Stimulated activated CD4-positive, alpha-beta T cell treated with anti-CD3 and anti-CD28 coated beads, Interleukin-15, amount 100 ng/mL, for 24 hours (primary cell): ENCODE measurements at places on chromosomes 13 and 19.

DNA sequence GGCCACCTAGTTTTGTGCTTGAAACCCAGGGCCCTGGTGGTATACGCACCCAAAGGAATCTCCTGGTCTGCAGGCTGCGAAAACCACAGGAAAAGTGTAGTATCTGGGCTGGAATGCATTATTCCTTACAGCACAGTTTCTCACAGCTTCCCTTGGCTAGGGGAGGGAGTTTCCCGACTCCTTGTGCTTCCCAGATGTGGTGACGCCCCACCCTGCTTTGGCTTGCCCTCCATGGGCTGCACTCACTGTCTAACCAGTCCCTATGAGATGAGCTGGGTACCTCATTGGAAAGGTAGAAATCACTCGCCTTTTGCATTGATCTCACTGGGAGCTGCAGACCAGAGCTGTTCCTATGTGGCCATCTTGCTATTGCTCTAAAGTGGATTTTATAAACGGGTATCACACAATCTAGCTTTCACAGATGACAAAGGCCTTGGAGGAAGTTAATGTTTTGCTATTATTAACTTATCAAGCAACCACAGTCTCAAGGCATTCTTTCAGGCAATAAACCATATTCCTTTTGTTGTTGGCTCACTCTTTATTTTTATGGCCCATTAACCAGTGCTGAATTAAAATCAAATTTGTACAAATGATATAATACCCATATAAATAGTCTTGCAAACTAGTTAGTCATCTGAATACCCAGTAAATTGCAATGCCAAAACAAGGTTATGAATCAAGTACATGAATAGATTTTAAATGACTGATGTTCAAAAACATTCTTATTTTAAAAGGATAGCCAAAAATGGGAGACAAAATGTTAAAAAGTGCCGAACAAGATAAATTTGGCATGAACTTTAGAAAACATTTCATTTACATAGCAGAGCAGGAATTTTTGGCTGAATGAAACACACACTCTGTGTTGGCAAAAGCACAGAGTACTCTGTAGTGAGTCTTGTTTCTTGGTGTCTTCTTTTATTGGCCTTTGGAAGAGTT is 475.4 kb upstream of the ARGLU1 start:
- no peak for DNase-seq

- no peak for DNase-seq
These were observed 20.9 kb downstream of the TSC22D1 start for GRCh38 chr13:44555207-44555606.

DNA sequence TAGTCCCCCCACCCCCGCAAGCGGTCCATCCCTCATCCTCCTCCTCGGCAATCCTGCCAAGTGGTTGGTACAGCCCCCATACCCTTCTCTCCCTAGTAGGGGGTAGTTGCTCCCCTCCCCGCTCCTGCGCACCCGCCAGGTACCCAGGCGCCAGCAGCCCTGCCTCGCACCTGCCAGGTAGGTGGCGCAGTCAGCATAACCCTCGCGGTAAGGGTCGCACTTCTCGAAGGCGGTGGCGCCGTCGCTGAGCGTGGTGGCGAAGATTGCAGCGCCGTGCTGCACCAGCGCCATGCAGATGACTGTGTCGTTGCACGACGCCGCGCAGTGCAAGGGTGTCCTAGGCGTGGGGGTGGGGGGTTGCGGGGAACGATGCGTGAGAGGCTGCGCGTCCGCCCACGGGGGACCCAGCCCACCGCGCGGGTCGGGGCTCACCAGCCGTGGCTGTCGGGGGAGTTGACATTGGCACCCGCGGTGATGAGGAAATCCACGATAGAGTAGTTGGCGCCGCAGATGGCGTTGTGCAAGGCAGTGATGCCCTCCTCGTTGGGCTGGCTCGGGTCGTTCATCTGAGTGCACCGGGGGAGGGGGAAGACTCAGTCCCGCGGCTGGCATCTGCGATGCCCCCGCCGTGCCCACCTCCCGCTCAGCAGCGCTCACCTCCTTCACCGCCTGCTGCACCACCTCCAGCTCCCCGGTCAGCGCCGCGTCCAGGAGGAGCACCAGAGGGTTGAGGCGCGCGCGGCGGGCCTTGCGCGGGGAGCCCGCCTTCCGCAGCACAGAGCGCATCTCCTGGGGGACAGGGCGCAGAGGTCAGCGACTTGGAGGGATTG is 15.2 kb upstream of the ERCC2 start:
- no peak for DNase-seq

- no peak for DNase-seq
These were observed 320.1 kb downstream of the MTUS2 start for GRCh38 chr13:29140277-29140676.

- DNase-seq: no peak
These were observed 560.6 kb downstream of the TBC1D4 start for GRCh38 chr13:74921326-74921725.

DNA sequence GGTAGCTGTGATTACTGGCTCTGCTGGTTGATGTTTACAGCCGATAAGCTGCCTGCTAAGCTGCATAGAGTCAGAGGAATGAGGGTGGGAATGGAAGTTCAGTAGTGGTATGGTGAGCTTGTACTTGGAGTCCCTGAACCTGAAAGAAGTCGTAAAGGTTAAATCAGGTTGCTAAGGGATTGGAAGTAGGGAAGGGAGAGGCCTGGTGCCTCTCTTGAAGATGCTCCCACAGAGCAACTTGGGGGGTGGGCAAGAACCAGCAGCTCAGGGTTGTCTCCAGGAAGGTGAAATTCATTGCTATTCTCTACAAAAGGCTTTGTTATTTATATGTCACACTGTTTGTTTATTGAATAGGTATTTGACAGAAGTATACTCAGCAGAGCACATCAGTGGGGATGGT is 73.8 kb upstream of the OLFM4 start:
- DNase-seq: no peak

DNA sequence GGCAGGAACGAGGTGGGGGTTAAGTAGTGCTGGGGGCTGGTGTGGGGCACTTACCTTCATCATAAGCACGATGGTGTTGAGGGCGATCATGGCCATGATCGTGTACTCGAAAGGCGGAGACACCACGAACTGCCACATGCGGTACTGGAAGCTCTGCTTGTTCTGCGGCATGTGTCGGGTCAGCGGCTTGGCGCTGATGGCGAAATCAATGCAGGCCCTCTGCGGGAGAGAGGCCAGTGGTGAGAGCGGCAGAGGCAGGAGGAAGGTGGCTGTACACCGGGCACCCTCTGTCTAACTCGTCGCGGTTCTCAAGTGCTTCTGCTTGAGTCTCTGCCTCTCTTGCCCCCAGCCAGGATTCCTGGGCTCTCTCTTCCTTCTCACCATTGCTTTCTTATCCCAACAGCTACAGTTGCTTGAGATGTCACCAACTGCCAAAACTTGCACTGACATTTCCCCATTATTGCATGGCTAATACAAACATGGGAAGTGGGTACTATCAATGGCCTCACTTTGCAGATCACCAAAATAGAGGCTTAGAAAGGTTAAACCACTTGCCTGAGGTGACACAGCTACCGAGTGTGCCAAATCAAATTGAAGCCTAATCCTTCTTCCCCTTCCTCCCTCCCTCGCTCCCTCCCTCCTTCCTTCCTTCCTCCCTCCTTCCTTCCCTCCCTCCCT is 105.0 kb downstream of the IER2 start:
- DNase-seq: no peak

- no peak for DNase-seq
These were observed 7.9 kb upstream of the CYSLTR2 start for GRCh38 chr13:48645845-48646244.

DNA sequence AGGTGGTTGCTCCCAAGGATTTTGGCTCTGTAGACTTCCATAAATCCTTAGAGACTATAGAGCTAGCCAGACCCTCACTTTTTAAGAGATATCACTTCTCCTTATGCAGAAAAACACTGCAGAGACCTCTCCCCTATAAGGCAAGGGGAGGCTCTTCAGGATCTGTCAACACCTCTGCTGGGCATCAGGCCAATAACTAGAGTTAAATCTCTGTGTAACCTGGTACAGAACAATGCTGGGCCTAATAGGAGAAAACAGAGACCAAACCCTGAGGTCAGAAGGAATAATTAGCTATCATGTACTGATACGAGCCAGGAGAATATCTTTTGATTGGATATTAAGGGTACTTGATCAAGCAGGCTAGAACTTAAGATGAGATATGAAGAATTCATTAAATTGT is 358.5 kb downstream of the TBC1D4 start:
- no peak for DNase-seq

- no peak for DNase-seq
These were observed 27.1 kb upstream of the POMP start for GRCh38 chr13:28631801-28632200.

- no peak for DNase-seq
These were observed 532.8 kb downstream of the UQCRFS1 start for GRCh38 chr19:28680111-28680510.

GRCh38 chr13:72788831-72789230 is 6.9 kb downstream of the PIBF1 start:
- no peak for DNase-seq

DNA sequence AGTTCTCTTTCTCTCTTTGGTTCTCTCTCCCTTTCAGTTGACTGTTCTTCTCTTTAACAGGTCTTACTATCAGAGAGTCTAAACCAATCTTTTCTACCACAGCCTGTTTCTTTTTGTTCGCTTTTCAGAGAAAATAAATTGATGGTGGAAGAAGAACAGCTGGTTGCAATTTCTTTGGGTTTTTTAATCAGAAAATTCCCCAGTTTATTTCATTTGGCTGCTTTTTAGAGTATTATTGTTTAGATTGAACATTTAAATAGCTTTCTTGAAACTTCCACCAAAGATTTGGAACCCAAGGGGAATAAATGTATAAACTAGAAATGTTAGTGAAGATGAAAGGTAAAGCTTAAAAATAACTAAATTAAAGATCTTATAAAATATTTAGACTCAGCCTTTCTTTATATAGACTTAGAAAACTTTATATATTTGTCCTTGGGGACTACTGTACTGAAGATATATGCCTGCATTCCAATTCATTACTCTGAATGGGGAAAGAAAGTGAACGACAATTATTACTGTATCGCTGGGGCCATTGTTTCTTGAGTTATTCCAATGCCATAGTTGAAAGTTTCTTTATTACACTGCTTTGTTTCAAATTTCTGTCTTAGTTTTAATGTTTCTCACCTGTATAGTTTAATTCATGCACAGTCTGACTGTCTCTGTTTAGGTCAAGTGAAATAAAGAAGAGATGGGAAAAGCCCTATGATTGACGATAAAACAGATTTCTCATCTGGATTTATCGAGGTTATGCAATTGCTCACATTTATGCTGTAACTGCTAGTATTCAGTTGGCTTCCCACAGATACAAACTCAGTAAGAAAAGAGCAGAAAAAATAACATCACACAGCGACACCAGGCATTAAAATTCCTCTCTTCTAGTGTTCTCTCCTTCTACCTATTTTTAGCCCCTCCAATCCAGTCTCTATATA is 169.4 kb upstream of the CSNK1A1L start:
- no peak for DNase-seq

GRCh38 chr19:33248104-33248503 is 22.5 kb upstream of the SLC7A10 start:
- no peak for DNase-seq

DNA sequence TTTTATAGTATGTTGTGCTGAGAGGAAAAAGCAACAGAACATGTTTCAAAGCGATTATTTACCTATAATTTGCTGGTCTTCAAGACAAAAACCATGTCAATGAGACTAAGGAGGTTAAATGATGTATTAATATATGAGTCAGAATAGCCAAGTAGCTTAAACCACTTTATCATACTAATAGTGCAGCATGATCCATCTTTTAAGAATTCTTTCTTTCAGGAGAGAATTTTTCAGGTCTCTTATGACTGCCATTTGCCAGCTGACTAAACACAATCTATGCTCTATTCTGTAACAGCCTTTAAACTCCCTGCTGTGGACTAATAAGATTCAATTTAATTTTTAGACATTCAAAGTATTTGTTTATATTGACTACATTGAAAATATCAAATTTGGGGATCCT is 93.7 kb downstream of the TRPC4 start:
- no peak for DNase-seq

DNA sequence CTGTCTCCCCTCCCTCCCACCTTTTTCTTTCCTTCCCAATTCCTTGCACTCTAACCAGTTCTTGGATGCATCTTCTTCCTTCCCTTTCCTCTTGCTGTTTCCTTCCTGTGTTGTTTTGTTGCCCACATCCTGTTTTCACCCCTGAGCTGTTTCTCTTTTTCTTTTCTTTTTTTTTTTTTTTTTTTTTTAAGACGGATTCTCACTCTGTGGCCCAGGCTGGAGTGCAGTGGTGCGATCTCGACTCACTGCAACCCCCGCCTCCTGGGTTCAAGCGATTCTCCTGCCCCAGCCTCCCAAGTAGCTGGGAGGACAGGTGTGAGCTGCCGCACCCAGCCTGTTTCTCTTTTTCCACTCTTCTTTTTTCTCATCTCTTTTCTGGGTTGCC is 6.9 kb downstream of the MYADM start:
- DNase-seq: no peak

DNA sequence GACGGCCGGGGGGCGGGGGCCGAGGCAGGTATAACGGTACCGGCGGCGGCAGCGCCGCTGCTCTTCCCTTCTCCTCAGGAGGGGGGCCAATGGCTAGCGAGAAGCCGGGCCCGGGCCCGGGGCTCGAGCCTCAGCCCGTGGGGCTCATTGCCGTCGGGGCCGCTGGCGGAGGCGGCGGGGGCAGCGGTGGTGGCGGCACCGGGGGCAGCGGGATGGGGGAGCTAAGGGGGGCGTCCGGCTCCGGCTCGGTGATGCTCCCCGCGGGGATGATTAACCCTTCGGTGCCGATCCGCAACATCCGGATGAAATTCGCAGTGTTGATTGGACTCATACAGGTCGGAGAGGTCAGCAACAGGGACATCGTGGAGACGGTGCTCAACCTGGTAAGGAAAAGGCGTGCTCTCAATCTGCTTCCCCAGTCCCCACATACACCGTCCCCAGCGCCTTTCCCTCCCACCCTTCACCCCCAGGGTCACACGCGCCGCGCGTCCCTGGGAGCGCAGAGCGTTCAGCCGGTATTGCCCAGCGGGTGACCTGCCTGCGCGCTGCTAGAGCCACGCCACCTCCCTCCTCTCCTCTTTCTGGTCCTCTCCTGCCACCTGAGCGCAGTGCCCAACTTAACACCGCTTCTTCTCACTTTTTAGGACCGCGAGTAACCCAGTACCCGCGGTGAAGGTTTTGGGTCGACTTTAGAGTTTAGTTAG is 814 bp downstream of the NBEA start:
- peak; percentile 12 for DNase-seq

DNA sequence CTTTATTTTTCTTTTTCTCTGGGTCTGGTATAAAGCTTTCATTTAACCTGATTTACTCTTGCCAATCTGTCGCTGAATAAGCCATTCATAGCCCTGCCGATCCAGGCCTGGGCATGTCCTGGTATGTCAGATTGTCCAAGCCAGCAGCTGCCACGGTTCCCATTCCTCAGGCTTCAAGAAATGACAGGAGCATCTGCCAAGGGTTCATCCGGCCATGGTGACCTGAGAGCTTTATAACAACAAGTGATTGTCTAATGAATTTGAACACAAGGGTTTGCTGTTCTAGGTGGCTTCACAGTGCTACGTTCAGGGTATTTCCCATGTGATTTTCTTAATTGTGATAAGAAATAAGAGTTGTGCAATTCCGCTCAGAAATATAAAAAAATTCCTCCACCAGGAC is 20.0 kb downstream of the PNMA8A start:
- DNase-seq: no peak
